ENCODE measurements at places on chromosomes 16 and 17.

DNA sequence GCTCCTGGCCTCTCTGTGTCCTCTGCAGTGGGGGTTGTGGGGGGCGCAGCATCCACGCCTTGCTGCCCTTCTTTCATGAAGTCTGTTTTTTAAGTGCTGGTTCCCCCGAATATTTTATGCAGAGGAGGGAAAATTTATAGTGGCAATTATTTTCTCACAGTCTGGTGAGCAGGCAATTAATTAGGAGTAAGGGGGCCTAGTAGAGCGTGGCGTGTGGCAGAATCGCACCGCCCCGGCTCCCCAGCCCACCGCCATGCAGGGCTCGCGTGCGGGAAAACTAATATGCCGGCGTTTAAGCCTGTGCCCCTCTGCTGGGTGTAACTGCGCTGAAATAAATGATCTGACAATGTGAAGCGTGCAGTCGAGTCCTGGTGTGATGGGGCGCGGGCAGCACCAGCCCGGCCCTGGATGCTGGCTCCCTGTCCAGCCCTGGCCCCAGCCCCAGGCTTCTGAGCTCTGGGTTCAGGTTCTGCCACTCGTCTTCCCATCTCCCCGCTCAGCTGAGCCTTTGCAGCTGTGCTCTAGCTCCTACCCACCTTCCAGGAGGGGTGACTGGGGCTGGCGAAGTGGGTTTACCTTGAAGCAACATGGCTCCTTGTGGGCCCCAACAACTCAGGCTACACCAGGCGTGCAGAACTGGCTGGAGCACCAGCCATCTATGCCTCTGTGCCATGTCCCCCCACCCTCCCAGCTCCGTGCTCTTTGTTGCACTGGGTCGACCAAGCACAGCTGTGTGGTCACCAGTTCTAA lies 13.8 kb downstream of the ENGASE start:
- no peak for DNase-seq

GRCh38 chr16:67514382-67514828 lies 14.2 kb upstream of the RIPOR1 start:
- peak; percentile 57 for DNase-seq

DNA sequence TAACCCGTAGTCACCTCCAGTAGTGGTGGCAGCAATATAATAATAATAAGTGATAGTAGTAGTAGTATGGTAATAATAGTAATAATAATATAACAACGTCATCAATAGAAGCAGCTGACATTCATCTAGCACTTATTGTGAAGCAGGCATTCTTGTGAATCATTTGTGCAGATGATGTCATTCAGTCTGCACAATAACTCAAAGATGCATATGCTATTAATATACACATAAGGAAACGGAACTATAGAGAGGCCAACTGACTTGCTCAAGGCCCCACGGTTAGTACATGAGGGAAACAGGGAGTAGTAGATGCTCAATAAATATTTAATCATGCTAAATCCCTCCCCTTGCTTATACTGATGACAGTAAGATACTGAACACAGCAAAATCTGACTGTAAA lies 35.4 kb upstream of the GAN start:
- DNase-seq, result no peak

DNA sequence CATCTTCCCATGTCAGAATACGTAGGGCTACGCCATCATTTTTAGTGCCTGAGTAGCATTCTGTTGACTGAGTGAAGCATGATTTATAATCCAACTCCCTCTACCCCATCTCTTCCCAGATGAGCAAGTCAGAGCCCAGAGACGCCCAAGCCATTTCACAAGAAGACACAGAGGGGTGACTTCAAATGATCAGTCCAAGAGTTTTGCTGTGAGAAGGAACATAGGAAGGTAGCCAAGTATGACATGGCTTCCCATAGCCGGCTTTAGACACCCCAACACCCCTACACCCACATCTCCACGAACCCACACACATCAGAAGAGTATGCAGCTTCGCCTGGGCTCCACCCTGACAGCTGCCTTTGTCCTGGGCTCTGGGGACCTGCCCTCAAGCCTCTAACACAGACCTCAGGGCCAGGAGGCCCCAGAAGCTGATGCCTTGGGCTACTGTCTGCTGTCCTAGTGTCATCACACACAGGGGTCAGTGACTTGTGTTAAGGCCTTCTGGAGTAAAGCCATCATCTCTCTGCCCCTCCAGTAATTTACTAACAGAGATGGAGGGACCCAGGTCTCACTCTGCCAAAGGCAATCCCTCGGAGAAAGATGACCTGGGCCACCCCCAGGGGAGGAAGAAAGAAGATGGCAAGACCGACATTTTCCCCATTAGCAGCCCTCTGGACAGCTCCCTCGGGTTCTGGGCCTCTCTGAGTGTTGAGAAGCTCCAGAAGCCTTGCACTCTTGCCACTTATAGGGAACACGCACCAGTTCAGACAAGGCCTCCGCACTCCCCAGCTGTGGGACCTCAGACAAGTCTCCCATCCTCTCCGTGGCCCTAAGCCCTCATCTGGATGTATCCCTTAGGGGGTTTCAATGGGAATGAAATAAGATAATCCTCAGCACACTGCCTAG lies 38.7 kb upstream of the MRPS23 start:
- DNase-seq, result no peak

GRCh38 chr17:76948726-76949342 lies 80.6 kb downstream of the MGAT5B start:
- no peak for DNase-seq

DNA sequence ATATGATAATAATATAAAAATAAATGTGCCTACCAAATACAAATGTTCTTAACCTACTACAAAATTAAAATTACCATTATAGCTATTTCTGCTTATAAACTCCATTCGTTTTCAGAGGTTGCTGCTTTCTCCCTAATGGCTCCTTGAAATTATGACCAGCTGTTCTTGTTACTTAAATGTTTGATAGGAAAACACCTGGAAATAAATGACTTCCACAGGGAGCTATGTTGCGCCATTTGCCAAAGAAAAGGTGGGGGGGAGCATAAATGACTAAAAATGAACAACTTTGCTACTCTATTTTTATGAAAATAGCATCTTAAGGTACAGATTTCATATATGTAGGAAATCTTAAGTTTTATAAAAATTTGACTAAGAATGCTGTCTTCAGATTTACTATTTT lies 157.5 kb upstream of the MON1B start:
- no peak for DNase-seq

DNA sequence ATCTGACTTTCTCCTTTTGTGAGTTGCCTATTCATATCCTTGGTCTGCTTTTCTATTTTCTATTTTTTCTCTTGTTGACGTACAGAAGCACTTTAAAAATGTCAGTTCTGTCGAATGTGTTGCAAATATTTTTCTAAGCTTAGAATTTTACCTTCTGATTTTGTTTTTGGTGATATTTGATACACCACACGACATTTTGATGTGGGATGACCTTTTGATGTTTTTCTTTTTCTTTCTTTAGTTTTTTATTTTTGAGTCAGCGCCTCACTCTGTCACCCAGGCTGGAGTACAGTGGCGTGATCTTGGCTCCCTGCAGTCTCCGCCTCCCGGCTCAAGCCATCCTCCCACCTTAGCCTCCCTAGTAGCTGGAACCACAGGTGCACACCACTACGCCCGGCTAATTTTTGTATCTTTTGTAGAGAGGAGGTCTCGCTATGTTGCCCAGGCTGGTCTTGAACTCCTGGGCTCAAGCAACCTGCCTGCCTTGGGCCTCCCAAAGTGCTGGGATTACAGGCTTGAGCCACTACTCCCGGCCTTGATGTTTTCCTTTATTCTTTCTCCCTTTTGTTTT lies 39.6 kb downstream of the WSB1 start:
- no peak for DNase-seq

DNA sequence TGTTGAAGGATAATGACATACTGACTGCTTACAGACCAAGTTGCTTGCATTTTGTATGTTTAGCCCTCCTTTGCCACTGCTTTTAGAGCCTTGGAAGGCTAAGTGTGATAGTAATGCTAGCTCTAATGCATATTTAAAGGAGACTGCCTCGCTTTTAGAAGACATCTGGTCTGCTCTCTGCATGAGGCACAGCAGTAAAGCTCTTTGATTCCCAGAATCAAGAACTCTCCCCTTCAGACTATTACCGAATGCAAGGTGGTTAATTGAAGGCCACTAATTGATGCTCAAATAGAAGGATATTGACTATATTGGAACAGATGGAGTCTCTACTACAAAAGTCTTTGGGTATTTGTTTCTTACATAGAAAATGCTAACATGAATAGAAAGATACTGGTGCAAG lies 19.1 kb downstream of the CAPNS2 start:
- no peak for DNase-seq

DNA sequence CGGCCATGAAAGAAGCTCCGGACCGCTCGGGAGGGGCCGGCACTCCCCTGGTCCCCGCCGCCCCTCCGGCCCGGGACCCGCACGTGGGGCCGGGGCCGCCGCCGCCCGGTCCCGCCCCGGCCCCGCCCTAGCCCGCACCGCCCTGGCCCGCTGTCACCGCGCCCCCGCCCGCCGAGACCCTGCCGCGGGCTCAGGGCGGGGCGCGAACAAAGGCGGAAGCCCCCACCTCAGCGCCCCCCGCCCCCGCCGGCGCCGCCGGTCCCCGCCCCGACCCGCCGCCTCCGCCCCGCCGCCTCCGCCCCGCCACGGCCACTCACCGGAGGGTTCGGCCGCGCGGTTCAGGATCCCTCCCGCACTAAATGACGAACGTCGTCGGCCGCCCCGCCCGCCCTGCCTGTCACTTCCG lies at the start of gene ARHGDIA:
Gene ARHGDIA (minus strand): TSS at position 357 of the 406 bp plus-strand sequence. CDS start 1,407 bp downstream, outside the sequence.
- no peak for DNase-seq

- no peak for DNase-seq
These were observed 868 bp downstream of the FAM20A start for GRCh38 chr17:68600067-68600930.

DNA sequence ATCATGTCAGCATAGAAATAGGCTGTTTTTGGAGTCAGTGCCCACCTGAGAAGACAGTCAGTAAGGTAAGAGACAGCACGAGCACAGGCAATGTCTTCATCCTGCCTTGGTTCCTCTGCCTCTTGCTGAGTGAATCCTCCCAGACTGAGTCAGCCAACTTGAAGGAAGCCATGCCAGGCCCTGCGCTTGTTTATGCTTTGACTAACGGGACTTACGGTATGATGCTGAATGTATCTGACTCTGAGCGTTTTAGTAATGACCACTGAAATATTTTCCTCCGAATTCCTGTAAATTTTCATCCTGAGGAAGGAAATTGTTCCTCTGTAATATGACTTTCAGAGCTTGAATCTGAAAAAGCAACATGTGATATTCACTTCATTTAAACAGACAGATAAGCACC lies 18.0 kb downstream of the C17orf67 start:
- DNase-seq, result no peak

- no peak for DNase-seq
These were observed 3.7 kb downstream of the NCOR1 start for GRCh38 chr17:16211590-16211989.

DNA sequence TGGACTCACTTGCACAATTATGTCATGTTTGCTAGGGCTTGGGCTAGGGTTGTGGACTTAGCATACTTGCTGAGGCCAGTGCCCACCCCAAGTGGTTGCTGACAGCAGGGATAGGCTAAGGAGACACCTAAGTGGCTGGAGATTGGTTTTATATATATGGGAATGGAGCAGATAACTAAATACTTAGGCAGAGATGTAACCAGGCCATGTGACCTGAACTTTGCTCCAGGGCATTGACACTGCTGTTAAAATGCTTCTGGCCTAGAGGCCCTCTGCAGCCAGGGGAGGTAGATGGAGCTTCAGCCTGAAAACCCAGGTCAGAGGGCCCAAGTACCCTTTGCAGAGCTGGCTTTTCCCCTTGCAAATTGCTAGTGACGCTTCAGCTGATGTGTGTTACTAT lies 1.4 kb upstream of the ITGB3 start:
- DNase-seq, result no peak

DNA sequence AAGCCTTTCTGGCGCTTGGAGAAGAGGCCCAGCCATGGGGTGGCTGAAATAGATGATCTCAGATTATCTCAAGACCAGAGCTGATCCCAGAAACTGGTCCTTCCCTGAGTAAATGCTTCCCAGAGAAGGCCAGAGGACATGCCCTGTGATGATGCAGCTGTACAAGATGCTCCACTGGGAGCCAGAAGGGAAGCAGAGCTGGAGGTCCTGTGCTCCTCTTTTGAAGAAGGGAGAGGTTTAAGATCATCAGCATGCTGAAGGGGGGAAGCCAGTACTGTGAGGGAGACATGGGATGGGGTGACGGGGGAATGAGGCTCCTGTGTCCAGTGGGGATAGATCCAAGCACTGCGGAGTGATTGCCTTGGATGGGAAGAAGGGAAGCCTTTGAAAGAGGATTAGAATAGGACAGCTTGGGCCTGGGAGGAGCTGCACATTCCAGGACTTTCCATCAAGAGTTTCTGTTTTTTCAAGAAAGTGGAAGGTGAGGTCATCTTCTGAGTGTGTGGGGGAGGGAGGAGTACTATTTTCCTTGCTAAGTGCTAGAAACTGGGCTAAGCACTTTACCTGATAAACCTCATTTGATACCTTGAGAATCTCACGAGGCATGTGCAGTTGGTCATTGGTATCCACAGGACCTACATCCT lies 16.4 kb upstream of the ALOX15B start:
- no peak for DNase-seq

- DNase-seq, result no peak
These were observed 26.4 kb downstream of the B9D1 start for GRCh38 chr17:19335951-19336631.

DNA sequence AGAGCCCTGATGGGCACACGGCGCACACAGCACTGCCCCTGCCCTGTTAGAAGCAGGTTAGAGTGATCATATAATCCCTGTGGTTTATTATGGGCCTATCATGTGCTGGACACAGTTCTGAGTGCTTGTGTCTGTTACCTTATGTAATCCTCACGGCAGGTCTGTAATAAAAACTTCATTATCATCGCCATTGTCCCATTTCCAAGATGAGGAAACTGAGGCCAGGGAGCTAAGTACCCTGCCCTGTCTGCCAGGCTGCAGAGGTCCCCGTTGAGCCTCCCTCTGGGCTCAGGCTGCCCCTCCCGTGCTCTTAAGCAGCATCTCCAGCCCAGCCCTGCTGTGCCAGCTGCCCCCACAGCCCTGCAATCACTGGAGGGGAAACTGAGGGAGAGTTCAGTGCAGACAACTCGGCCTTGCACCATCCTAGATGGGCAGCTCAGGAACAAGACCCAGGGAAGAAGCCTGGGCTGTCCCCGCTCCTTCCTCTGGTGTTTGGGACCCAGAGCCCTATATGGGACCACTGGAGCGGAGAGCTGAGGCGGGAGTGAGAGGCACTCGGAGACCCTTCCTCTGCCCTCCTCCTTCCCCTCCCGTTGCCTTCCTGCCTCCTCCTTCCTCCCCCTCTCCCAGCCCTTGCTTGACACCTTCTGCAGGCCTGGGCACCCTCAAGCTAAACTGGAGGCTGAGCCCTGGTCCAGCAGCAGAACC lies 42.0 kb downstream of the WNT3 start:
- DNase-seq, result no peak

GRCh38 chr16:85724126-85724879 lies 26.6 kb downstream of the C16orf74 start:
- DNase-seq, result no peak

DNA sequence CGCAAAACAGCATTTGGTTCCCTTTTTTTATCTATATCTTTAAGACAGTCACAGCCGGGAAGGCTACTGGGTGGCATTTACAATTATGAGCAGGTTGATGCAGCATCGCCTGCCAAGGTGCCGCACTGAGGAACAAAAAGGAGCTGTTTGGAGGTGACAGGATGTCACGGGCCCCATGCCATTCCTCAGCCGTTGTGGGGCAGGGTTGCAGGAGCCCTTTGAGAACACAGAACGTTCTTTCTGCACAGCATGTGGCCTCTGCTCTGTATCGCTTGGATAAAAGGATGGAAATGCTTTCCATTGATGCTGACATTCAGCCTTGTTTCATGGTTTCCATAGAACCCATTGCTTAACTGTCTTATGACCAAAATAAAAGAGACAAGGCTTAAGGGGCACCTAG lies 141.9 kb upstream of the CDH5 start:
- DNase-seq, result no peak

GRCh38 chr16:86565644-86566511 lies 751 bp upstream of the FOXC2 start:
- no peak for DNase-seq

- peak; percentile 69 for DNase-seq
These were observed 6.6 kb downstream of the KCNAB3 start for GRCh38 chr17:7922845-7923628.
